ENCODE measurements at places on chromosomes 7 and 10.

- no peak for DNase-seq
Measured at GRCh38 chr7:25739143-25739542, 412.9 kb upstream of the NFE2L3 start.

DNA sequence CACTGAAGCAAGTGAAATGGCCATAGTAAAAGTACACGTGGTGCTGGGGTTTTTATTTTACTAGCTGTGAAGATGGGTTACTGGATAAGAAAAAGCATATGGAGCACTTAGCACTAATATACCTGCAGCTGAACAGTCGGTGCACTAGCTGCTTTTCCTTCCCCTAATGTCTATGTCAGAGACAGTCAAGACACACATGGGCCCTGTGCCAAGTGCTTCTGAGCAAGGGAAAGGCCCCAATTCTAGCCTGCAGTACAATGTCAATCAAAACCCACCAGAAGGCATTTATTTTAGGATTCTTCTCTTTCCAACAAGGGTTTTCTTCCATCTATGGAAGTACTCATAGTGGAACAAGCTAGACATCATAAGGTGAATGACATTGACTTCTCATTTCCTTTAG lies 716.7 kb downstream of the CCSER2 start:
- no peak for DNase-seq

DNA sequence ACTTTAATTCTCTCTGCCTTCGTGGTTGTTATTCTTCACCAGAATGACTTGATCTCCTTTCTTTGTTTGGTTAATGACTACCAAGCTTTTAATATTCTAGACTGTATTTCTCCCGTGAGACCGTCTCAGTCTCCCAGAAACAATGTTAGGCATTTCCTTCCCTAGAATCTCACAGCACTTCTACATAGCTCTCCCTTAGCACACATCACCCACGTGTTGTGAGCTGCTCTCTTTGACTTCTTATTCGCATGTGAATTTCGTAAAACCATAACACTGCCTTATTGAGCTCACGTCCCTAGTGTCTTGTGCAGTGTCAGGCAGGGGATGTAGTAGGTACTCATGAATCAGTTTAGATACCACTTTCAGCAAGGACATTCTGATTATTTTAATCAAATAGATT lies 57.5 kb upstream of the MGAM2 start:
- no peak for DNase-seq

DNA sequence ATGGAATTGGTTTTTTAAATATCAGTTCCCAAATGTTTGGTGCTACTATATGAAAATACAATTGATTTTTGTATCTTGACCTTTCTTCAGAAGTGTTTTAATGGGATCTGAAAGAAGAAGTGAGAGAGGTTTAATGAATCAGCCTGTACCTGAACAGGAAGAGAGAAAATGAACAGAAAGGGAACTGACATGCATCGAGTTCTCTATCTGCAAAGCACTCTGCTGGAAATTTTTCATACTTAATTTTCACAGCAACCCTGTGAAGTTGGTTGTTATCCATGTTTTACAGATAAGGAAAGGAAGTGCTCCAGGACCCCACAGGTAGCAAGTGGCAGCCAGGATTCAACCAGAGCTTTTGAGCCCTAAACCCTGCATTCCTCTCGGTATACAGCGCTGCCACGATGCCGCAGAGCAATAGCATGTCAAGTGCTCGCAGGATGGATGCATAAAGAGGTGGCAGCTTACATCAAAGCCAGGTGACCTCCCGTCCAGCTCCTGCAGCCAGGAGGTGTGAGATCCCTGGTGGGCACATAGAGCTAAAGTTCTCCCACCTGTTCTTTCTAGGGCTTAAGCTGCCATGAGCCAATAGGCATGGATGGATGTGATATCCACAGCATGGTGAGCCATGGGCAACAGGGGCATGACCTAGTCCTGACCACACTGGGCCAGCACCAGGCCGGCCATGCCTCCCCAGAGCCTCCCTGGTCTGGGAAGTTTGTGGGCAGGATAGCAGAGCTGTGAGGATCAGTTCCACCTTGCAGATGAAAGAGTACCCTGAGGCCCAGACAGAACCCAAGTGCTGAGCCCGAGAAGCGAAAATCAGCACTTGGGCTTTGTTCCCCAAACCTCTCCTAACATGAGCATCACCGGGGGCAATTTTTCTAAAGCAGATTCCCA lies 57.2 kb downstream of the CALML3 start:
- DNase-seq: no peak

GRCh38 chr7:30596014-30596641 lies 1.4 kb downstream of the GARS1 start:
- DNase-seq: no peak

- DNase-seq: no peak
Measured at GRCh38 chr7:107160389-107160788, 8.4 kb upstream of the HBP1 start.
